Thoracic aorta endothelial cell (primary cell): ENCODE measurements at places on chromosomes 4 and X. TPM values are rescaled to one million over a fixed set of nuclear protein-coding genes. Genes with fewer than 3 reads are reported as not detected.

The ARAP2 gene
- 0.93 and 2.1 TPM in 2 replicates for total RNA-seq

The STK26 gene
- 2.5 and 5.4 TPM in 2 replicates for total RNA-seq

The PF4V1 gene
- 0.80 TPM in 1 of 2 replicates, not detected in the other for total RNA-seq

The MGAT4D gene
- not detected in 2 replicates for total RNA-seq

The MAGEA12 gene
- total RNA-seq, result not detected in 2 replicates

The POLN gene
- total RNA-seq, result 3.2 and 5.6 TPM in 2 replicates

The SPANXN3 gene
- total RNA-seq, result not detected in 2 replicates

The ARL9 gene
- 0.14 TPM in 1 of 2 replicates, not detected in the other for total RNA-seq

The P2RY8 gene
- not detected in 2 replicates for total RNA-seq

The CLDN2 gene
- total RNA-seq, result not detected in 2 replicates

The KLHL4 gene
- 33.7 and 38.3 TPM in 2 replicates for total RNA-seq
